NCI-H2029 (cell line): ENCODE measurements at places on chromosomes 2 and 18.

DNA sequence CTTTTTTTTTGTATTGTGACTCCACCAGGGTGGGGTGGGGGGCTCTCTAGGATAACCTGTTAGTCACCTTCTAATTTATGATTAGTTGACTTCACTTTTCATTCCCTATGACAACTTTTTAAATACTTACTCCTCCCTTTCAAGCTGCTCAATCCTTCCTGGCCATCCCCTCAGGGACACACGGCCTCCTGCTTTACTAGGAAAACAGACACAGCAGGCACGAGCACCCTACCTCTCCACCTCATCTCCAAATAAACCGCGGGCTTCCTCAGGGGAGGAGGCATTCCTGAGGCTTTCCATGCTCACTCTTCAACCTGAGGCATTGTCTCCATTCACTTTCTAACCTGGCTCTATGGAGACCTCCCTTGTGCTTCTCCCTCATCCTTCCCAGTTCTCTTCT is 33.0 kb downstream of the B4GALT6 start:
- no peak for DNase-seq

DNA sequence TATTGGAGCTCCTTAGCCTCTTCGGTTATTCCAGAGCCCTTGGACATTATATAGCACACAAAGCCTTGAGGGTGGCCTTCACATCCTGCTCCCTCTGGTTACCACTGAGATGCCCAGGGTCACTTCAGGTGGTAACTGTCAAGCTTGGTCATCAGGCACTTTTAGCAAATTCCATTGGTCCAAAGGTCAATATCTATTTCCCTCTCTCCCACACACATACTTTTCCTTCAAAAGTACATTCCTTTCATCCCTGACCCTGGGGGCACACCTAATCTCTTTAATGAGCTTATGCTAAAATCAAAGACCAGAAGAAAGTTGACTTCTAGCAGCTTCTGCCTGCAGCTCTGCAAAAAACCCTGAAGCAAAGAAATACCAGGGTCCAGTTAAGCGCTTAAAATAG is 172.0 kb upstream of the NRP2 start:
- no peak for DNase-seq

DNA sequence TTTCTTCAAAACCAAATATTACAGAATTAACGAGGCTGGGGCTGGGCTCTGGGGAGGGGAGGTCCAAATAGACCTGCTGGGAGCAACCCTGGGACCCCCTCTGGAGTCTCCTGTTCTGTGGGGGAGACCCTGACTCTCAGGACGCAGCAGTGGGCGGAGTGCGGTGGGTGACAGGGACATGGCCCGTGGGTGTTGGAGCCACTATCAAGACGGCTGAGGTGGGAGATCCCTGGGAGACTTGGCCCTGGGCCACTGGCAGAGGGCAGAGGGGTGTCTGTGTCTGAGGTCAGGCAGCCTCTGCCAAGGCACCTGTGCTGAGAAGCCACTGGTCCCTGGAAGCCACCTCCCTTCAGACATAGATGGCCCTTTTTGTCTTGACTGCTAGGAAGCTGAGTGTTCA is 79.5 kb upstream of the CTDP1 start:
- no peak for DNase-seq

- no peak for DNase-seq
These were observed 16.0 kb upstream of the TBR1 start for GRCh38 chr2:161400076-161400475.

- DNase-seq, result no peak
These were observed 59.9 kb downstream of the XRCC5 start for GRCh38 chr2:216169087-216169486.
